ENCODE measurements at places on chromosomes 5 and 9.

GRCh38 chr9:128552744-128553440, 505 bp downstream of the SPTAN1 start:
- DNase-seq: peak; percentile 56

DNA sequence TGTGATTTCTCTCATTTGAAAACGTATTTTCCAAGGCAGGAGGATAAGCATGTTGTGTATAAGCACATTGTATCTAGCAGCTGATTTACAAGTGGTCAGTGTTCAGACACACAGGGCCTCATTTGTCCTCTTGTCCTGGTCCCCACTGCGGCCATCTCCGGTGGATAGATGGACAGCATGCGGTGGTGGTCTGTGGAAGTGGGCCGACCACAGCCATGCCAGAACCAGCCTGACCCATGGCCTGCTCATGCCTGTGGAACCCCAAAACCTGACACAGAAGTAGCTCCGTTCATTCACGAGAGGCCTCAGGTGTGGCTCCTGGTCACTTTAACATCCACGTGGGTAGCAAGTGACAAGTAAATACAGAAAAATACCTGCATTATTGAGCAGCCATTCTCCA, 14.6 kb downstream of the IRX2 start:
- no peak for DNase-seq

- no peak for DNase-seq
These were observed 139.0 kb downstream of the FOCAD start for GRCh38 chr9:20823051-20823450.

- no peak for DNase-seq
These were observed 34.4 kb upstream of the RANBP6 start for GRCh38 chr9:6049798-6050197.

DNA sequence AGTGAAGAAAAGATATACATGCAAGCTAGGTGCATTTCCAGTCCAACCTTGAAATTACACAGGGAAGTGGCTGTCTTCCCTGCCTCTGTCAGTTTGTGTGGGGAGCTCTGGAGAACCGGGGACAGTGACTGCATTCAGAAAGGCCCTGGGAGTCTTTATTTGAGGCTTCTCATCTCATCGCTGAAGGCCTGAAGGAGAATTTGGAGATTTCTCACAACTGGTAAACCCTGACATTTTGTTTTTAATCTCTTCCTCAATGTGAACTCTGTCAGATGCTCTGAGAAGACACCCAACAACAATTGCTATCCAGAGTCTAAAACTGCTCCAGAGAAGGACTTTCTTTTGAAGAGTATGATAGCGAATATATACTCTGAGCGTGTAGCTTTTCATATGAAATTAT, 33.0 kb downstream of the MACIR start:
- no peak for DNase-seq

DNA sequence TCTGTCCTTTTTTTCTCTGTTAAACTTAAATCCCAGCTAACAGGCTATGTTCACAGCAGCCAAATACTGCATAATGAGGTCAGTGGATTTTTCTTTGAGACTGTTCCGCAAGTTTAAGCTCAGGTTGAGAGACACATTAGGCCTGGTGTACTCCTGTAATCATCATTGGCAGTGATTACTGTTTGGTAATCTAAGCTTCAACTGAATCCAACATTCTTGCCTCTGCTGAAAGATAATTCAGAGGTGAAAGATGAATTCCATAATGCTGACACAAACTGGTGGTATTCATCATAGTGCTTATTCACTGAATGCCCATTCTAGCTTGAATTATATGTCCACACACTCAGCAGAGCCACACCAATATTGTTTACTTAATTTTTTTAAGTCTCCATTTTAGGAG, 108.5 kb downstream of the NFIB start:
- DNase-seq: no peak

GRCh38 chr5:61507232-61507631, 175.2 kb downstream of the ZSWIM6 start:
- no peak for DNase-seq

DNA sequence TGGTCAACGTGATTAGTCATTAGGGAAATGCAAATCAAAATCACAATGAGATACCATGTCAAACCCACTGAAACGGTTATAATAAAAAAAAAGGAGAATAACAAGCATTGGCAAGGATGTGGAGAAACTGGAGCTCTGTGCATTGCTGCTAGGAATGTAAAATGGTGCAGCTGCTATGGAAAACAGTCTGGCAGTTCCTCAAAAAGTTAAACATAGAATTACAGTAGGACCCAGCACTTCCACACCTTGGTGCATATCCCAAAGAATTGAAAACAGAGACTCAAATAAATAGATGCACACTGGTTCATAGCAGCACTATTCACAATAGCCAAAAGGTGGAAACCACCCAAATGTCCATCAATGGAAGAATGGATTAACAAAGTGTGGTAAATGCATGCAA, 201.5 kb upstream of the TUT7 start:
- no peak for DNase-seq

DNA sequence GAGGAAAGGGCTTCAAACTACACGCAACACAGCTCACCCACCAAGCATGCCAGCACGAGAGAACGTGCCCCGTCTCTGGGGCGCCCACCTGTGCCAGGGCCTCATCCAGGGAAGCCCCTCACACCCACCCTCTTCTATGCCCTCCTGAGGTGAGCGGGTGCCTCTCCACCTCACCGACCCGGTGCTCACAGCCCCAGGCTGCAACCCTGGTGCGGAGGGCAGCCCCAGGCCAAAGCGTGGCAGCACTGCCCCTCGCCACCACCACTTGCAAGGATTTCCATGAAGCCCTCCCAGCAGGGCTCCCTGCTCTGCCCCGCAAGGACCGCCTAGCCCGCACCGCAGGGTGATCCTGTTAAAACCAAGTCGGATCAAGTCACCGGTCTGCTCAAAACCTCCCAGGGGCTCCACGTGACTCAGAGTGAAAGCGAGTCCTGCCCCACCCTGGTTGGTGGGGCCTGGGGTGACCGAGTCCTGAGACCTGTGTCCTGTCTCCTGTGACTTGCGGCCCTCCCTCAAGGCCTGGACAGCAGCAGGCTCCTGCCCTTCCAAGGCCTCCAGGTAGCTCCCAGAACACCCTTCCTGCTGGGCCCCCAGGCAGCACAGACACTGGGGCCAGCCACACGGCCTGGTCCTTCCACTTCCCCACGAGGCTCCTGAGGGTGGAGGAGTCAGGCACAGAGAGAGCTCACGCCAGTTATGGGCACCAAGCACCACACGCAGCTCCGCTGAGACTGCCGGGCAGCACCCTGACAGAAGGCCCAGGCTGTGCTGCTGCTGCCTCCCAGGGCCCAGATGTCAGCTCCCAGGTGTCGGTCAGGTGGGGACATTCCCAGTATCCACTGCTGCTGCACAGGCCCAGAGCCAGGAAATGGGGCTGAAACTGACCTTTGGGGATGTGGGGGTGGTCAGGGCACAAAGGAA, 12.7 kb downstream of the BRD3 start:
- no peak for DNase-seq

DNA sequence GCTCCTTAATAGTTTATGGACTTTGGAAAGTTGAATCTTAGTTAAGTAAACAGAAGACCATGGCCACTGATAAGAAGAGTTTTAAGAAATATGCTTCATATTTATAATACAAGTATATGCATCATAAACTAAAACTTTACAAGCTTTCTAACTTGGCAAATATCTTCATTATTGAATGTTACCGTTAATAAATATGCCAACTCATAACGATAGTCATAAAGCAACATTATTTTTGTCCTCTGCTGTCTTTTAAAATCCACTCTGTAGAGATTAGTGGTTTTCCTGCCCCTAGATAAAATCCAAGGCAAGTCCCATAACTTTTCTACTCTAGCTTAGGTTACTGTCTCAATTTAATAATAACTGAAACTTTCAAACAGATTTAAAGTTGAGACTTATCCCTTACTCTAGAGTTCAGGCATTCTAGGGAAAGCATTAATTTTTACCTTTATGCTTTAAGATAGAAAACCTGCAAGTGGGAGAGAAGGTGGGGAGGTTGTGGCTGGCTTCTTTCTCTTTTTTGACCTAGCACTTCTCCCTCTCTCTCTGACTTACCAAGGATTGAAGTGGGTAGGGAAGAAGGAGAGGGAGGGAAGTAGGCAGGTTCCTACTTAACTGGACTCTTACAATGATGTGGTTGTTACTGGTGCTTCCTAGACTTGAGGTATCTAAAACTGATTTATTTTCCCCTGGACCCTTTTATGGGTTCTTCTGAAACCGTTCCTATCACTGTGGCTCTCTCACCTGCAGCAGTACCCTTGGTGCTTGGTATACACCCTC, 29.6 kb downstream of the RNF145 start:
- no peak for DNase-seq

DNA sequence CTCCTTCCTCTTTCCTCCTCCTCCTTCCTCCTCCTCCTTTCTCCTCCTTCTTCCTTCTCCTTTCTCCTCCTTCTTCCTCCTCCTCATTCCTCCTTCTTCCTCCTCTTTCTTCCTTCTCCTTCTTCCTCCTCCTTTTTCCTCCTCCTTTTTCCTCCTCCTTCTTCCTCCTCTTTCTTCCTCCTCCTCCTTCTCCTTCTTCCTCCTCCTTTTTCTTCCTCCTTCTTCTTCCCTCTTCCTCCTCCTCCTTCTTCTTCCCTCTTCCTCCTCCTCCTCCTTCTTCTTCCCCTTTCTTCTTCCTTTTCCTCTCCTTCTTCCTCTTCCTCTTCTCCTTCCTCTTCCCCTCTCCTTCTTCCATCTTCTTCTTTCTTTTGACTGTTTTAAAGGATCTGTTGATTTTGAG, 538.8 kb downstream of the TMEM38B start:
- no peak for DNase-seq

DNA sequence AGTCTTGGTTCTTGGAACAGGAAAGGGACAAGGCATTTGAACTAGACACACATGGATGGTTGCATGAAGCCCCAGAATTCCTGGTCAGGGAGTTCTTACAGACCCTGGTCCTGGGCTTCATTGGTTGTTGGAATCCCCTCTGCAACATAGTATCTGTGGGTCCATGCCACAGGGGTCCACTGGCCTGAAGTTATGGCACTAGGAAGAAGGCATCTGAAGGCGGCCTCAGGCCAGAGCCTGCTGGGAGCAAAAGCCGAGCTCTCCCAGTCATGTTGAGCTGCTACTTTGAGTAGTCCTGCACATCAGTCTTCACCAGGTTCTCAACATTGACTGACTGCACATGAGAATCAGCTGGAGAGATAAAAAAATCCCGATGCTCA, 71.1 kb upstream of the PITX1 start:
- DNase-seq: no peak

- DNase-seq: peak; percentile 95
These were observed at the start of the genes C8G and FBXW5 for GRCh38 chr9:136944519-136945332. TSS of gene C8G (plus strand) at chr9:136945243. CDS start at chr9:136945321, 78 bp downstream. TSS of gene FBXW5 (minus strand) at chr9:136944738. CDS start at chr9:136944083, 655 bp downstream.

DNA sequence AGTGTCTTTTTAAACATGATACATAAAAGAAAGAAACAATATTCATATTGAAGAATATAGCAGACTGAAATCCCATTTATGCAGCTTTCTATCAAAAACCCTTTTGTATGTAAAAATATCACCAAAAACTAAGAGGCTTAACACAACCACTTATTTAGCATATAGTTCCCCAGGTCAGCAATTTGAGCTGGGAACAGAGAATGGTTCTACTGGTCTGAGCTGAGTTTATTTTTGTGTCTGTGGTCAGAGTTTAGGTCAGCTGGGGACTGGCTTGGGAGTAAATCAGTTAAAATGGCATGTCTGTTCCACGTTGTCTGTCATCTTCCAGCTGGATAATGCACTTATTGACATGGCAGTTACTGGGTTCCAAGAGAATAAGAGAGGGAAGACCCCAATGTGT, 165.0 kb downstream of the TMEM232 start:
- no peak for DNase-seq

GRCh38 chr5:135191084-135191826, 157.2 kb upstream of the PITX1 start:
- DNase-seq: peak; percentile 69

- DNase-seq: no peak
These were observed 2.2 kb downstream of the DNAJC25 start for GRCh38 chr9:111633389-111633736.

GRCh38 chr5:99544356-99544755, 615.5 kb upstream of the CHD1 start:
- DNase-seq: no peak

DNA sequence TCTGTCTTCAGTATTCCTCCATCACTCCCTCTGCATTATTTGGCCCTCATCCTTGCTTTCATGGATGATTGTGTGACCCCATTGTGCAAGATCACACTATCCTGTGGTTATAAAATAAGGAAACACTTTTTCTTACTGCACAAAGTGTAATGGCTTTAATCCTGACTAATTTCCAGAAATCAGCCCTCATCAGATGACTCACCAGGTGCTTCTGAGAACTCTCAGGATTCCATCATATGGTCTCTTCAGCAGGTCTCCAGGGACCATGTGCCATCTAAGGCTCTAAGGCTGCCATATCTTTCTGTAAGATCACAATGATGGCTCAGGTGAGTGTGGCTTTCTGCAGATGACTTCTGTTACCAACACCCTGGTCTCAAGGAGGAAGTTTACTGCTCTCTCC, 27.3 kb upstream of the FER start:
- DNase-seq: no peak

DNA sequence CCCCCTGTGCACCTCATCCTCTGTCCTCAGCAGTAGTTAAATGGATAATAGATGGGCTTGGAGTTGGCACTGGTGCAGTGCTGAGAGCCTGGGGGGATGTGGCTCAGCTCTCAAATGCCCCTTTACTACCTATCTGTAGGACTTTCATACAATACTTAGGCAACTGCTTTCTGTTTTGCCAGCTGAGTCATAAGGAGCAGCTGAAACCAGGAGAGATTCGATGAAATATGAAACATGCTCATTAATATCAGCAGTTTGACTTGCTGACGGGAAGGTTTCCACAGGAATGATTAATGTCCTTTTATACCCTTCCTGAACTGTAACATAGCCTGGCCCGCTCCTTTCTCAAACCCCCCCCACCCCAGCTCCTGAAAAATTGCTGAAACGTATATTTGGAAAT, 142.6 kb downstream of the SAXO1 start:
- DNase-seq: no peak

DNA sequence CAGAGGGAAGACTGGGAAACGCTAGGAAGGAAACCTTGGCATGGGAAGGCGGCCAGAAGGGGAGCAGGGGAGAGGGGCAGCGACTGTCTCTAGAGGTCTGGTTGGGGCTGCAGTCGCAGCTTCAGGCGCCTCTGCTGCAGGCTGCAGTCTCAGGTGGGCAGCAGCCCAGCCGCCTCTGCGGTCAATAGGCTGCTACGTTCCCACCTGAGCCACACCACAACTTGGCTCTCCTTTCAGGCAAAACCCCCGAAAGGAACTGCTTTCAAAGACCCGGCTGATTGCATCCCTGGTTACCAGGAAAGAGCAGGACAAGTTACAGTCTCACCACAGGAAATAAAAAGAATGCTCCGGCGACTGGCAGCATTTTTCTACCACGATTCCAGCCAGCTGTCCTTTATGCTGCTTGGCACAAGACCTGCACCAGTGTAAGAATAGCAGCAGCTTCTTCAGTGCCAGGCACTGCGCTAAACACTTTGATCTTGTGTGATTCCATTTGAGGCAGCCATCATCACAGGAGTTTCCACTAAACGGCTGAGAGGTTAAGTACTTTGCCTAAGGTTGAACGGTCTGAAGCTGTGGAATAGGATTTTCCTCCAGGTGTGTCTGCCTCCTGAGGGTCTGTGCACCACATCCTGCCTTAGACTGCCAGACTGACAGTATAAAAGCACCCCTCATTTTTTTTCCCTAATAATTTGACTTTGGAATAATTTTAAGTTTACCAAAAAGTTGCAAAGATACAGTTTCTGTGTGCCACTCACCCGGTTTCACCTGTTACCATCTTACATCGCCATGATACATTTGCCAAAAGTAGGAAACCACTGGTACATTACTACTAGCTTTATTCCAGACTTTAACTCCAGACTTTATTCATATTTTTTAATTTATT, 7.5 kb downstream of the RPS14 start:
- DNase-seq: peak; percentile 17

- DNase-seq: no peak
These were observed 6.8 kb downstream of the LSM11 start for GRCh38 chr5:157750320-157750719.

- no peak for DNase-seq
These were observed 234.4 kb upstream of the DAPK1 start for GRCh38 chr9:87263291-87263690.
